ENCODE measurements at places on chromosomes 7 and 10.

GRCh38 chr7:144862612-144863319 is 26.9 kb upstream of the TPK1 start:
- DNase-seq = no peak

DNA sequence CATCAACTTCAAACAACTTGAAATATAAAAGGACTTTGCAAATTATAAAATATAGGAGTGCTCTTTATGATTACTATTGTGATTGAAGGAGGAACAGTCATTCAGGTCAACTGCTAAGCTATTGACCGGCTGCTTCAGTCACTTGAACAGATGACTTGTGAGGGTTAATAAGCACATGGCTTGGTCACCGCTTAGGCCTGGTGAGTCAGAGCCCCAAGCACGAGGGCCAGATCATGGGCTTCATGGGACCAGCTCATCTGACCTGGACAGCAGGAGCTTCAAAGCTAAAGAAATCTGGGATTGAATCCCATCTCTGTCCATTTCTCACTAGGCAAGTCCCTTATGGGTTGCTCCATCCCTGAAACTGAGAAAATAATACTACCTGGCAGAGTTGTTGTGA is 60.4 kb upstream of the ADO start:
- DNase-seq = no peak

DNA sequence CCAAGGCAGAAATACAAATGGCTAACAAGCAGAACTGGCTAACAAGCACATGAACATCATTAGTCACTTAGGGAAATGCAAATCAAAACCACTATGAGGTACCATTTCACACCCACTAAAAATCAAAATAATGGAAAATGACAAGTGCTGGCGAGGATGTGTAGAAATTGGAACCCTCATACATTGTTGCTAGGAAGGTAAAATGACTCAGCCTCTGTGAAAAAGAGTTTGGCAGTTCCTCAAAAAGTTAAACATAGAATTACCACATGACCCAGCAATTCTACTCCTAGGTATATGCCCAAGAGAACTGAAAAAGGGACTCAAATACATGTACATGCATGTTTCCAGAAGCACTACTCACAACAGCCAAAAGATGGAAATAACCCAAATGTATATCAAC is 52.8 kb upstream of the ANAPC16 start:
- peak; percentile 49 for DNase-seq

DNA sequence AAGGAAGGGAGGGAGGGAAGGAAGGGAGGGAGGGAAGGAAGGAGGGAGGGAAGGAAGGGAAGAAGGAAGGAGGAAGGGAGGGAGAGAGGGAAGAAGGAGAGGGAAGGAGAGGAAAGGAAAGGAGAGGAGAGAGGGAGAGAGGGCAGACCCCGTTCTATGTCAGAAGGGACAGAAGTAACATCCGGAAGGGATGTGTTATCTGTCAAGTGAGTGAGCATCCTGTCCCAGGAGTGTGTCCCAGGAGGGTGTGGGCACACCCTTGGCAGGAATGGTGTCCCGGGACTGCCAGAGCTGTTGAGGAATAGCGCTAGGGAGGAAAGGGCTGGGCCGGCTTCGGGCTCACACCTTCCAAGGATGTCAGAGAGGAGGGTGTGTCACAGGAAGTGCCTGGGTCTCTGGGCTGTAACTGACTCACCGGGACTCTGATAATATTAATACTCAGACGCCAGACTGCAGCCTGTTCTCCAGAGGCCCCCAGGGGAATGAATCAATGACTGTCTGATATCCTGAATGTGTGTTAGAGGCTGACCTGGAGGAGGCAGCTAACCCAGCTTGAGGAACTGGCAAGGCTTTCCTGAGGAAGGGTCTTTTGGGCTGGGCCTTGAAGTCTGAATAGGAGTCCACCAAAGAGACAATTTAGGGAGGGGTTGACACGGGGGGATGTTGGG is 125.6 kb upstream of the TNRC18 start:
- DNase-seq = peak; percentile 39

DNA sequence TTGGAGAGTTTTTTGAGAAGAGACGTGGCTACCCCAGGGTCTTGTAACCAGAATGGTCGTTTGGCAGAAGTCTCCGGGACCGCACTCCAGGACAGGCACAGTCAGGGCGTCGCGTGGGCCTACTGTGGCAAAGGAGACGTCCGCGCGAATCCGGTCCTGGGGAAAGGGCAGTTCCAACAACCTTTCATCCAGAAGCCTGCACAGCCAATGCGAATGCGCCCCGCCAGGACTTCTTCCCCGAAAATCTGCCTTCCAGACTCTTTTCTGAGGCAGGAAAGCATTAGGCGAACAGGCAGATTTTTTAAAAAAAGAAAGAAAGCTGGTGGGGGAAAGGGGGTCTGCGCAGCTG is 2.0 kb downstream of the HPSE2 start:
- no peak for DNase-seq

GRCh38 chr7:12162415-12163113 is 48.5 kb upstream of the TMEM106B start:
- no peak for DNase-seq

- no peak for DNase-seq
These were observed 1.4 kb downstream of the SCD start for GRCh38 chr10:100348389-100348927.

- no peak for DNase-seq
These were observed 12.2 kb downstream of the ADAM12 start for GRCh38 chr10:126375926-126376554.

DNA sequence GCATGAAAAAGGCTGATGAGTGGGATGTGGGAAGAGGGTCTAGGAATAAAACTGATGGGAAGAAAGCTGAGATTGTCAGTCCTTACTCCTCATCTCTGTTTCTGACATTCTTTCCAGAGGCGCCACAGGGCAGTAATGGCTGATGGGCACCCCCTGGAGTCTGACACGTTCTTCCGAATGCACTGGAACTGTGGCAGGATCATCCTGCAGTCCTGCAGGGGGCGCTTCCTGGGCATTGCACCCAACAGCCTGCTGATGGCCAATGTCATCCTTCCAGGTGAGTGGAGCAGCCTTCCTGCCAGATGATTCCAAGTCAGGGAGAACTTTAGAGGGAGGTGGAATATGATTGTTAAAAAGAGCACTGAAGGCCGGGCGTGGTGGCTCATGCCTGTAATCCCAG is 4.8 kb downstream of the FSCN3 start:
- DNase-seq = no peak

GRCh38 chr7:86966916-86967315 is 92.5 kb downstream of the ELAPOR2 start:
- DNase-seq = no peak

GRCh38 chr7:120809260-120809659 is 48.7 kb downstream of the TSPAN12 start:
- no peak for DNase-seq

DNA sequence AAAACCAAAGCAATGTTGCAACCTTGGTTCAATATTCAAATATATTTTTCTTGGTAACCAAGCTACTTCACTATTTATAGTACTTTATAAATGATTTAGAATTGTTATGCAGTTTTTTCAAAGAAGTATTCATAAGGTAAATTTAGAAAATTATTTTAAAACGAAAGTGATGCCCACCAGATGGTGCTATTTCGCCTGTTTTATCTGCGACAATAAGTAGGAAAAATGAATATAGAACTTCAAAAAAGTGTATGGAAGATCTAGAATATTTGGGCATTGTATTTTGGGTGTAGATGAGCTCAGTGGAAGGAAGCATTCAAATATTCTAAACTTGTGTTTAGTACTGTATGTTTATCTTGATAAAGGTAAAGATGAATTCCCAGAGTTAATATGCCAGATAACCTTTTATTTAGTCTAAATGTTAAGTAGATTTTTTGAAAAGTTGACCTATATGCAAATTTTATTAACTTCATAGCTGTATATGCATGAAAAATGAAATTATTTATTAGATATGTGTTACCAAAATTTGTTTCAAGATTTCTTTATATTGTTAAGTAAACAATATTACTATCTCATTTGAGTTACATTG is 93.2 kb downstream of the ADK start:
- DNase-seq = peak; percentile 38

DNA sequence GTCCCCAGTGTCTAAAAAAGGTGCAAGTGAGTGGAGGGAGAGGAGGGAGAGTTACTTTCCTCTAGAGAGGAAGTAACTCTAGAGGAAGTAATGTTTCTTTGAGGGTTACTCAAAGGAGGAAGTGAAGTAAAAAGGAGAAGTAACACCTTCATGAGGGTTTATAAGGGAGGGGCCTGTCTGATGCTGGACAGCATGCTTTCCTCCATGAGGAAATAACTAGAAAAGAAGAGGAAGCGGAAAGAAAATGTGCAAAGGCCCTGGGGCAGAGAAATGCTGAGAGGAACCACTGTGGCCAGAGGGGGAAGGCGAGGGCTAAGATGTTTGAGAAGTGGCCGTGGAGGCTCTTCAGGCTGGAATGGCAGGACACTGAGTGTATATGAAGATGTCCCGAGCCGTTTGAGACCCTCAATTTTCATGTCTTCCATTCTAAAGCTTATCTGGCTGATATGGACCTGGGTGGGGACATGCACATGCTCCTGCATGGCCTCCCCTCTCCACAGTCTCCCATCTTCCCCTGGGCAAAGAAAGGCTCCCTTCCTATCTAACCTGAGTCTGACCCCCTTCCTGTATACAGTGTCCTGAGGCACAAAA is 3.4 kb upstream of the SLC18A2 start:
- no peak for DNase-seq

GRCh38 chr10:121803611-121804010 is 124.2 kb downstream of the ATE1 start:
- no peak for DNase-seq

DNA sequence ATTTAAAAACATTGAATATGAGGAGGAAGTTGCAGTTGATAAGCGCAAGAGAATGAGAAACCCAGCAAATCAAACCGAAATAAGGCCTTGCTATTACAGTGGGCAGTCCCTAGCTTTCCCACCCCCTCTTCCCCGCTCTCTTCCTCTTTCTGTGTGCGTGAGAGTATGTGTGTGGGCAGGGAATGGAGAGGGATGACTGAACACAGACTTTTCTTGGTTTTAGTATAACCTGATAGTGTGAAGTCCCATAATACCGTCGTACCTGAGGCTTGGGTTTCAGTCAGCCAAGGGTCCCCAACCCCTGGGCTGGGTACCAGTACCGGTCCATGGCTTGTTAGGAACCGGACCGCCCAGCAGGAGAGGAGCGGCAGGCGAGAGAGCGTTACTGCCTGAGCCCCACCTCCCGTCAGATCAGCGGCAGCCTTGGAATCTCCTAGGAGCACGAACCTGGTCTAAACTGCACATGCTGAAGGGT is 255.3 kb downstream of the CELF2 start:
- peak; percentile 69 for DNase-seq

DNA sequence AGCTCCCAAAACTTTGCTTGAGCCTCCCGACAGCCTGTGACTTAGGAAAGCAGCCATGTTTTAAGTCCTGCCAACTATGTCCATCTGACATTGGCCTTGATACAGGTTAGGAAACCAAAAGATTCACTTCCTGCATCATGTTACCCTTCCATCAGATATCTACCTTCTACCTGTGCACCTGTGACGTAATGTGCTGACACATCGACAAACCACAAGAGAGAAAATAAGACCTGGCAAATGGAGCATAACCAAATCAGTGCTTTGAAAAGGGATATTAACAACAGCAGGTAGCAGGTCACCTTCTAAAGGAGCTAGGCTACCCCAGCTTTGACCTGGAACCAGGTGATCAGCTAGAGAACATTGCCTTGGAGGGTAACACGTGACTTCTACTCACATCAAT is 14.8 kb upstream of the PRR15 start:
- no peak for DNase-seq

GRCh38 chr7:96591159-96591899 is 118.3 kb downstream of the SEM1 start:
- DNase-seq = no peak

DNA sequence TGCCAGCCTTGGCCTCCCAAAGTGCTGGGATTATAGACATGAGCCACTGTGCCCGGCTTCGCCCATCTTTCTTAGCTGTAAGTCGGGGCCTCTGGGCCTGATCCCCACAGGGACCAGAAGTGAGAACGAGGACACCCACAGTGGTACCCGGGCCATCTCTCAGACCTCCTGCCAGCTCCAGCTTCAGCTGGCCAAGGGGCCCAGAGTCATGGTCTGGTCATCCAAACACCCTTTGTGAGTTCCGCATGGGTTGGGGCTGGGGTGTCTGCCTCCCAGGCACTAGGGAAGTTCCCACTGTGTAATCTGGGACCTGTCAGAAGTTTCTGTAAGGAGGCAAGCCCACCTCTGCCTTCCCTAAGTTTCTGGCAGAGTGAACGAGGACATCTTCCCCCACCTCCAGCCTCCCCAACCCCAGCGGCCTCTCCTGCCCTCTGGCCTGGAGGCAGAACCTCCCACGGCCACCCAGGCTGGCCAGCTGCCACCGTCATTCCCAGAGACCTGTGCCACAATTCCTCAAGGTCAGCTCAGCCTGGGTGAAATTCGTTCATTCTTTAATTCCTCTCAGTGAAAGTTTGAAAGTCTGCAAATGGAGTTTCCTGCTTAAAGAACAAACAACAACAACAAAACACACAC is 19.5 kb upstream of the FOXL3 start:
- DNase-seq = no peak

- DNase-seq = no peak
These were observed 81.9 kb downstream of the CCDC3 start for GRCh38 chr10:12919574-12919973.

GRCh38 chr7:44048031-44048795 is 3.7 kb downstream of the DBNL start:
- DNase-seq = no peak

DNA sequence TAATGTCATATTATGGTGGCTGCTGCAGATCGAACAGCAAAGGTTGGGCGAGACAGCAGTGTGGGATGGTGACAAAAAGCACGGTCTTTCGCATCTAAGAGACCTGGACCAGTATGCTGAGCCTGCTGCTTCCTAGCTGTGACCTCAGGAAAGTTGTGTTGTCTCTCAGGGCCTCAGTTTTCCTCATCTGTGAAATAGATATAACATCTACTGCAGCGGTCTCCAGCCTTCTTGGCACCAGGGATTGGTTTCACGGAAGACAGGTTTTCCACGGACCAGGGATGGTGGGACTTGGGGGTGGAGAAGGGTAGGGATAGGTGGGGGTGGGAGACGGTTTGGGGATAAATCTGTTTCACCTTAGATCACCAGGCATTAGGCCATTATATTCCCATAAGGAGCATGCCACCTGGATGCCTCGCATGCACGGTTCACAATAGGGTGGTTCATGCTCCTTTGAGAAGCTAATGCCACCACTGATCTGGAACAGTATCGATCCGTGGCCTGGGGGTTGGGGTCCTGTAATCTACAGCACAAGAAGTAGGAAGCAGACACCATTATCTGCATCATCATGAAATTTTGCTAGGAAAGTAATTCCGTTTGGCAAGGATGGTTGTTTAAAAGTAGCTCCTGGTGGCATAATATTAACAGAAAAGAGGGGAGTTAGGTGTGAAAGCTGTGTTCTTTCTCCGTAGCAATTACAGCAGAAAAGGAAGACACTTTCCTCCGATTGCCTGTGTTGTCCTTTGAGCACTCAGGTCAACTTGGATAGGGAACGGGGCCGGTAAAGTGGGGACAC is 10.8 kb downstream of the KLF6 start:
- DNase-seq = no peak

All from activated naive CD4-positive, alpha-beta T cell treated with anti-CD3 and anti-CD28 coated beads for 36 hours (primary cell).